ENCODE measurements at places on chromosomes 5 and 9.

DNA sequence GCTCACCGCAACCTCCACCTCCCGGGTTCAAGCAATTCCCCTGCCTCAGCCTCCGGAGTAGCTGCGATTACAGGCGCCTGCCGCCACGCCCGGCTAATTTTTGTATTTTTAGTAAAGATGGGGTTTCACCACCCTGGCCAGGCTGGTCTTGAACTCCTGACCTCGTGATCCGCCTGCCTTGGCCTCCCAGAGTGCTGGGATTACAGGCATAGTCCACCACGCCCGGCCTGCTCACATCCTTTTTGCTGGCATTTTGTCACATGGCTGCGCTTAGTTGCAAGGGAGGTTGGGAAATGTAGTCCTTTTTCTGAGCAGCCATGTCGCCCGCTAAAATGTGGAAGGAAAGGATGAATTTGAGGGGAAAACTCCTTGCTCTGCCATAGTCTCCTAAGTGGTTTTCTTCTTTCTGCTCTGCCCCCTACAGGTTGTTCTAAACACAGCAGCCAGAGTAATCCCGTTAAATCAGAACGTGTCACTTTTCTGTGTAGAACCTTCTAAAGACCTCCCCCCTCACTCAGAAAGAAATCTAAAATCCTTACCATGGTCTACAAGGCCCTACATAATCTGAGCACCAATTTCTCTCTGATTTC lies 57.8 kb upstream of the HSPA9 start:
- peak; percentile 91 for DNase-seq

DNA sequence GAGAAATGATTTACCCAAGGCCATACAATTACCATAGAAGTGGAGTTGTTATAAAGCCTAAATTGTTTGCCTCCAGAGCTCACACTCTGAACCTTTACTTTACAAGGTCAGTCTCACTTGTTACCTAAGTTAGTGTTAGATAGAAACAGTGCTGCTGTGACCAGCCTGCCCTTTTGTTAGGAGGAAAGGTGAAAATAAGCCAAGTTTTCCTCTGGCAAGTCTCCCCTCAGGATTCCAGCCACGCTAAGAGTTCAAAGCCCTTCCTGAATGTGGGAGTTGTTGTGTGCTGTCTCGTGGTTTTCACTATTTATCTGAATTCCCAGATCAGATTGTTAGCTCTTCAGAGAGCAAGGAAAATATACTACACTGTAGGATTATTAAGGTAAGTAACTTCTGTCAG lies 260.0 kb downstream of the SGCD start:
- DNase-seq = no peak

DNA sequence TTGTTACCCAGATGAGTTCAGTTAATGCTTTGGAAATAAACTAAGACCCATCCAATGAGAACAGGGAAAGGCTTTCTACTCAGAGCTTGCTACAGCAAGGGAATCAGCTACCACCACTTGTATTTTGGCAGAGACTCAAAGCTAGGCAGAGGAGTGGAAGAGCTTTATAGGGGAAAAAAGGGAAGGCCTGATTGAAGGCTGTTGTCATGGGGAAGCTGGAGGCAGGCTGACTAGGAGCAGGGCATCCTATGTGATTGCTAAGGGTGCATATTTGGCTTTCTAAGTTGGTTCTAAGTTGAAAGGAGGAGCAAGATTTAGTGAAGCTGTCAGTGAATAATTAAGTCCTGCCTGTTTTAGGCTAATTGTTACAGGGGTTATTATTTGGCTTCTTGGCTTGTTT lies 115.5 kb downstream of the PTTG1 start:
- no peak for DNase-seq

GRCh38 chr5:6749026-6749716 lies 35.9 kb downstream of the TENT4A start:
- no peak for DNase-seq

- peak; percentile 69 for DNase-seq
Observed at GRCh38 chr5:23631302-23632045, 124.1 kb downstream of the PRDM9 start.

GRCh38 chr5:104793031-104793754 lies 1230.6 kb upstream of the NUDT12 start:
- DNase-seq = peak; percentile 47

DNA sequence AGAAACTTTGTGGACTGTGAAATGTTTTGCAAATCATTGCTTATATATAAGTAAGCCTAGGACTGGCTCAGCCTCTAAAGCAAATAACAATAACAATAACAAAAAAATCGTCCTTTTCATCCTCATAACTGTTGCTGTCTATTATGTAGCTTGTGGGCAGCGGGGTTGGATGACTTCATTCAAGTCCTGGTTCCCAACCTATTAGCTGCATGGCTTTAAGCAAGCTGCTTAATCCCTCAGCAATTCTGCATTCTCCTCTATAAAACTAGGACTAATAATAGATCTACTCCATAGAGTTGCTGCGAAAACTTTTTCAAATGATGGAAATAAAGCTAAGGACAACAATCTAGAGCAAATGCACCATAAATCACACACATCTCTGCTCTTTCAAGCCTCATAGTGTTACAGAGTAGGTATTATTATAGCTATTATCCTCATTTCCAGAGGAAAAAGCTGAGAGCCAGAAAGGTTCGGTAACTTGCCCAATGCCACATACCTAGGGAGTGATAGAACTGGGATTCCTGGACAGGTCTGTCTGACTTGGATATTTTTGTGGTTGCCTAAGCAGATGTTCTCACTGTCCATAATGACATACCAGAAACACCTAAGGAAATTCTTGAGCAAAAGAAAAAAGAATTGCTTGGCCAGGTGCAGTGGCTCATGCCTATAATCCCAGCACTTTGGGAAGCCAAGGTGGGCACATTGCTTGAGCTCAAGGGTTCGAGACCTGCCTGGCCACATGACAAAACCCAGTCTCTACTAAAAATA lies 98.8 kb upstream of the ADRA1B start:
- DNase-seq = no peak

DNA sequence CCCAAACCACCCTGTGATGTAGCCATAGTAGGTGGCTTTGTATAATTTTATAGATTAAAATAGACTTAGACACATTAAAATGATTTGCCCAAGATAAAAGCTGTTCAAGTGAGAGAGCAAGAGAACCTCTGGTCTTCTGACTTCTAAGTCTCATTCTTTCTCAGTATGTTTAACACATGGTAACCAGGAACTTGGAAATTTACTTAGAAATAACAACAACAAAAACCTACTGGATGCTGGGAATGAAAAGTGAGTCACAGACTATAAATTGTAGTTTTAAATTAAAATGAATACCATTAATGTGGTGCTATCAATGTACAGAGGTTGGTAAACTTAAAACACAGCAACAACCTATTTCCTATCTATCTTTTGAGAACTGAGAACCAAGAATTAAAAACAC lies 30.4 kb downstream of the HMGCR start:
- peak; percentile 51 for DNase-seq

GRCh38 chr9:88531920-88532698 lies 2.9 kb upstream of the NXNL2 start:
- peak; percentile 78 for DNase-seq

GRCh38 chr9:33180526-33181184 lies 13.5 kb upstream of the B4GALT1 start:
- DNase-seq = peak; percentile 42

DNA sequence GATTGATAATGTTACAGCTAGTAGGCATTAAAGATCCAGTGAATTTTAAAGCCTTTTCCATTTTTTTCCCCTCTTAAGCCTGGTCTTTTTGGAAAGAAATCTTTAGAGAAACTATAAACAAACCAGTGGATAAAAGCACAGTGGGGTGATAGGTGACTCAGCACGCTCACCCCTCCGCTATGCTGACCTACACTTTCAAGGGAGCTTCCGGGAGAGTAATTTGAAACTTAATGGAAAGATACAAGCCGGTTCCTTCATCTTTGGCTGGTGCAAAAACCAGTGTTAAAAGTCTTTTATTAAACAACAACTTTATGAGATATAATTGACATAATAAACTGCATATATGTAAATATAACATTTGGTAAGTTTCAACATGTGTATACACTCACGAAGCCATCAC lies 27.0 kb upstream of the ALDOB start:
- DNase-seq = peak; percentile 89

DNA sequence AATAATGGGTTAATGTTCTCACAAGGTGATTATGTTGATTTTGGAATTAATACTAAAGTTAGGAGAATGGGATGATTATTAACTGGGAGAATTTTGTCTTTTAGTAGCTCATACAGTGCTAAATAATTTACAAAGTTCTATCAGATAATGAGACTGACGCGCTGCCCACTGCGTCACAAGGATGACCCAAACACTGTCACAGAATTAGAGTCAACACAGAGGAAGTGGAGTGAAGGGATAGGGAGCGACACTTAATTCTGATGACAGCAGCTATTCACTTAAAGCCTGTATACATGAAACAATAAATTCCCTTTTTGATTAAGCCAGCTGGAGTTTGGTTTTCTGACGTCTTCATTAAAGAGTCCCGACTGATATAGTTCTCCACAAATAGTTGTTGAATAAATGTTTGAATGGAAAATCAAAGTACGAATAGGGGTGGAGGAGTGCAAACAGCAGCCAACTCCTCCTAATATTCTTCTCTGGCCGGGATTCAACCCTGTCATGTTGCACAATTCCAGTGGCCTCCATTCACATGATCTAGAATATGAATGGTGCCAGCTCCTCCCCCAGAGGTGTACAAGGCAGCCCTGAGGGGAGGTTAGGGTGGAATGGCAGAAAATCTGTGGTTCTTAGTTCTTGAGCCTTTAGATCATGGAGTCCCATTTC lies 140.3 kb downstream of the PCSK1 start:
- peak; percentile 39 for DNase-seq

GRCh38 chr5:141651728-141652105 lies 499 bp upstream of the FCHSD1 start:
- no peak for DNase-seq

DNA sequence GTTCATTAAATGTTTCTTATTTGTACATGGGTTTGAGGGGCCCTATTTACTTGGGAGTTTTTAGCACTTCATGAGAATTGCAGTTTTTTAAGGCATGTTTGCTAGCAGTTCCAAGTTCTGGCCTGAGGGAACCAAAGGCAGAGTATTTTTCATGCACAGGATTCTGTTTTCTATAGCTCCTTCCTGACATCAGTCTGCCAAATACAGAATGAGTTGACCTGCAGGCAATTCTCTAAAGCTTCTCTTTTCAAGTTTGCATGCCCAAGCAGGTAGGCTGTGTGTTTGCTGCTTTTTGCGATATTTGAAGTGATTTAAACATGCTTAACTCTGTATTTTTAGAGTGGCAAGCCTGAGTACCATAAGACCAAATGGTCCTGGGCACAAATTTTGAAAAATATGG lies 75.8 kb downstream of the AOPEP start:
- DNase-seq = no peak

GRCh38 chr5:1140171-1140817 lies 28.4 kb upstream of the SLC12A7 start:
- peak; percentile 39 for DNase-seq

DNA sequence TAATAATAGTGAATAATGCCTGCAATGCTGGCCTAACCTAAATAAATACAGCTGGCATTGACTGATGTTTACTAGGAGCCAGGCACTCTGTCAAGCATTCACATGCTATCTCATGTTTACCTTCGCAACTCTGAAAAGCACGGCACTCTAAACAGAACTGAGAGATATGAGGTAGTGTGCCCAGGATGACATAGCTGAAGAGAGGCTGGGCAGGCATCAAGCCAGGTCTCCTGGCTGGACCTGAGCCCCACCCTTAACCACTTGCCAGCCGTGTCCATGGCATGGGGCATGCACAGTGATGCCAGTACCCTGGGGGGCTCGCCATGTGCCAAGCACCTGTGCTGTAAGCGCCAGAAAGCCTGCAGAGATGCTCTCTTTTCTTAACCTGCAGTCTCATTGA lies 119.4 kb upstream of the MVB12B start:
- DNase-seq = no peak

- DNase-seq = peak; percentile 98
Observed at GRCh38 chr5:55160493-55161209, 680 bp downstream of the GPX8 start.
